ENCODE measurements at places on chromosomes 5 and 9.
A peak's percentile ranks its signal among the peaks of the same experiment; 100 is the strongest.

DNA sequence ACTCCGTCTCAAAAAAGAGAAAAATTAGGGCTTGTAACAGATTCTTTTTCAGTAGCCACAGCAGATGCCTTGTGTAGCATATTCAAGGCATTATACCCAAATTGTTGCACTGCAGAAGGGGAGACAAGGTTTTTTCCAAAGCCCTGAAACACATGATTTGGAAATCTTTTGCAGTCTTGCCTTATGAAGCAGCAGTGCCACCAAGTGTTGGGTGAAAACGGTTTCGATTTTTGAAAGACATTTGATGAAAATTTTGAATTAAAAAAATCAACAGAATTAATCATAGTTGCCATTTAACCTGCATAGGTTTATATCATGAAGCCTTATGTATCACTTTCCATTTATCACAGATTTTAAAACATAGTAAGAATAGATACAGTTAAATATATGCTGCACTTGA, 479.5 kb downstream of the TAF11L14 start:
- DNase-seq = no peak

DNA sequence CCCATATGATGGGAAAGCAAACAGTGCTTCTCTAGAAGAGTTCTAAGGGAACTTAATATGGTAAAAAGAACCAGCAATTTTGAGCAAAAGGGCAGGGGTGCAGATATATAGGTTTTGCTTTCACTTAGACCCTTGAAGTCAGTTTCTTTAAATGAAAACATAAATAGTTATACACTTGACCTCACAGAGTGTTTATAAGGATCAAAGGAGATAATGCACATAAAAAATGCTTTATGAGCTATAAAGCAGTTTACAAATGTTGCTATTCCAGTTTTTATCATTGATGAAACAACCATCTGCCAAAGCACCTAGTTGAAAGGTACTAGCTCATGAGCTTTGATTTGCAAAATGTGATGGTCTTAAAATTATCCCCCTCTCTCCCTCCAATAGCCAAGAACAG, 45.7 kb downstream of the ITGA2 start:
- no peak for DNase-seq

- DNase-seq = no peak
These were observed 21.6 kb downstream of the SLC12A2 start for GRCh38 chr5:128105203-128105602.

GRCh38 chr5:109935833-109936490, 246.2 kb downstream of the MAN2A1 start:
- no peak for DNase-seq

GRCh38 chr5:97231025-97231636, 48.1 kb upstream of the RIOK2 start:
- DNase-seq = peak; percentile 78

- no peak for DNase-seq
These were observed 813.9 kb upstream of the CDH10 start for GRCh38 chr5:25458628-25459027.
